ENCODE measurements at places on chromosomes 11 and 22.

DNA sequence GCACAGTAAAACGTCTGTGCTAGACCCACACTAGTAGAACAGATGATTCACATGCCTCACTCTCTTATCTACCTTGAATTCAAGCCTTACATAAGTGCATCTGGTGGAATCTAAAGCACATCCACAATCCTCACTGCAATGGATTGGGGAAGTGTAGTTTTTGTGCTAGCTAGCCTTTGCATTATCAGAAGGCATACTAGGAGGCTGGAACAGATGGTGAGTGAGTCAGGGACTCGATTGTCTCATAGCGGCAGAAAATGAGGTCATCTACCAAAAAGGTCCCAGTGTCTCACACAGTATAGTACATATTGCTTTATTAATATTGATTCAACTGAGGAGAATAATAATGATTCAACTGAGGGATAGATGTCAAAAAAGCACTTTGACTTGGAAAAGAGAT is 9.3 kb downstream of the MSANTD4 start:
- no peaks in the 10 kb centered on the region for H3K27me3 ChIP-seq
- H3K36me3 ChIP-seq = peaks cover 27% of the 10 kb centered on the region
- no peak overlapping the region for H3K4me3 ChIP-seq
- H3K27ac ChIP-seq = no peak overlapping the region
- no peaks in the 10 kb centered on the region for H3K4me1 ChIP-seq

DNA sequence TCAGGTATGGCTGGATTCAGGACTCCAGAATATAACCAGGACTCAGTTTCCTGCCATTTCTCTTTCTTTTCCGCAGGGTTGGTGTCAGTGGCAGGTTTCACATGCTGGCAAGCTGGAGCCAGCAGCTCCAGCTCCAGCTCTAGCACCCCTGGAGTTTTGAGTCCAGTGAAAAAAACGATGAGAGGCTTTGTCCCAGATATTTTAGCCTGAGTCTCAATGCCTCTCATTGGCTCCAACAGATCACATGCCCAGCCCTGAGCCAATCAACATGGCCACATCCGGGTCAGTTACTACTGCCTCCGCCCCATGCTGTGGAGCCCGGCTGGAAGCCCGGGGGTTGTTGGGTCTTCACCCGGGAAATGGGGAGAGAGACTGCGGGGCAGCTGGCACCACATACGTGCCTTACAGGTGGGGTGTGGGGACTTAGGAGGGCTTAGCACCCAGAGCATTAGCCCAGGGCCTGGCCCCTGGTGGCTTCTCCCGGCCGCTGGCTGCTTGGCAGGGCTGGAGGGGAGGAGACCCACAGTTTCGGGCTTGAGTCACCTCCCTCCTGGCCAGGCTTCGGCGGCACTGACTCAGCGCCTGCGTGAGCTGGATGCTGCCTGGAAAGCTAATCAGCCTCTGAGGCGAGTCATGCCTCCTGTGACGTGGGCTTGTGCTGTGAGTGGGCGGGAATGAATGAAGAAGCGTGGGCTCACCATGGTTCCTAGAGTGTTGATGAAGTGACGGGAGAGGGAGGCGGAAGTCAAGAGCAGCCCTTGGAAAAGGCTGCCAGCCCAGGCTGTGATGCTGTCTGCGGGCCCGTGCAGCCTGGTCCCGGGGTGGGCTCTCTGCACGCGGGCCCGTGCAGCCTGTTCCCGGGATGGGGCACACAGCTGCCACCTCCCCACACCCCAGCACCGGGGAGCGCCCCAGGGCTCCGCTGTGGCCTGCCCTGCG is 15.3 kb upstream of the MRTFA start:
- H3K36me3 ChIP-seq = no peaks in the 10 kb centered on the region
- DNase-seq = peak; percentile 80
- peak overlapping the region; percentile 74 for H3K27ac ChIP-seq
- peak overlapping the region; percentile 47 for H3K4me3 ChIP-seq

DNA sequence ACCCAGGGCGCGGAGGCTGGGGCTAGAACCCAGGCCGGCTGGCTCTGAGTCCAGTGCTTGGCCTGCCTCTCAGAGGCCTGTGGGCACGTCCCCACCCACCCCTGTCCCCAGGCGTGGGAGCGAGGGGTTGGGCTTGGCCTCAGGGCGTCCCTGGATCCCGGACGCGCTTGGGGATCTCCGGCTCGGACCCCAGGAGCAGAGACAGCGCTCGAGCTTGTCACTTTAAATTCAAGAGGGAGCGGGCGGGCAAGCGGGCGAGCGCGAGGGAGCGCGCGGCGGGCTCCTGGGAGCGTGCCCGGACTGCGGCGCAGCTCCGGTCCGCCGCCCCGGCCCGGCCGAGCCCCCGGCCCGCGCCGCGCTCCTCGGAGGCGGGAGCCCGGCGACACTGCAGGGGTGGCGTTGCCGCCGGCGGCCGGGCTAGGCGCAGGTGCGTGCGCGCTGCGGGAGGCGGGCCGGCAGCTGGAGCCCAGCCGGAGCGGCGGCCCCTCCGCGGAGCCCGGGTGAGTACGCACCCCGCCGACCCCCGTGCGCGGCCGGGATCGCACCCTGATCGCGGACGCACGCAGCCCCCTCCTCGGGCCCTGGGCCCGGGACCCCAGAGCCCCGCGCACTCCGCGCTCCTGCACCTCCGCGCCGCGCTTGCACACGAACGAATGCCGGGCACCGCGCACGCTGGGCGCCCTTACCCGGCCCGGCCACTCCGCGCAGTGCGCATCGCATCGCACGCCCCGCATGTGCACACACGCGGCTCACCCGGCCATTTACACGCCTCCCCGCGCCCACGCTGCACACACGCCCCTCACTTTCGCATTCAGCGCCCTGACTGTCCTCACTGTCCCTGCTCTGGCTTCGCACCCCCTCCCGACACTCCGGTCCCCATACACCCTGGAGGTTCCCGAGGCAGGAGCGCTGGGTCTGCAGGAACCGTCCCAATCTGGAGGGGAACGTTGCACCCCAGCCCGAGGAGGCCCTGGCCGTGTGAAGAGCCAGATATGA is at the start of gene SYT12:
SYT12 (plus strand) TSS at position 174 of the 996 bp plus-strand sequence. CDS start 7,011 bp downstream, outside the sequence.
- H3K4me1 ChIP-seq = peaks cover 13% of the 10 kb centered on the region
- H3K4me3 ChIP-seq = peak within 1 kb of the TSS; percentile 13
- no peaks in the 10 kb centered on the region for H3K36me3 ChIP-seq
- peak; percentile 17 for DNase-seq
- H3K27ac ChIP-seq = no peak within 1 kb of the TSS

- H3K36me3 ChIP-seq = peaks cover 8% of the 10 kb centered on the region
- no peak overlapping the region for H3K27ac ChIP-seq
- H3K4me3 ChIP-seq = no peak overlapping the region
- H3K4me1 ChIP-seq = no peaks in the 10 kb centered on the region
- H3K27me3 ChIP-seq = no peaks in the 10 kb centered on the region
Measured at GRCh38 chr11:108369064-108369463, 98.3 kb downstream of the C11orf65 start.

DNA sequence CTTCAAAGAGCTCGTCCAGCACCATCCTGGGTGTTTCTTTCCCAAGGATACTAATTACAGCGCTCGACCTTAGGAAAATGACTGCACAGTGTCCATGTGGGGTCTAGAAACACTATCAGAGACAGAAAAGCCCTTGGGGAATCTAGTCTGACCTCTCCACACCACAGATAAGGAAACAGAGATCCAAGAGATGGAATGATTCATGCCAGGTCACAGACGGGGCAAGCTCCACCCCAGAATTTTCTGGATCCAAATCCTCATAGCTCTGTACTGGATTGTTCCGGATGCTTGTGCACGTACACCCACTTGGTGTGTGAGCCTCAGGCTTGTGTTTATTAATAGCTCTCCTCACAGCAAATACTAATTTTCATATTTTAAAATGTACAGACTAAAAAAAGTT is 11.3 kb downstream of the ABTB2 start:
- H3K4me1 ChIP-seq = peaks cover 5% of the 10 kb centered on the region
- no peak overlapping the region for H3K4me3 ChIP-seq
- H3K27me3 ChIP-seq = peaks cover 9% of the 10 kb centered on the region
- no peaks in the 10 kb centered on the region for H3K36me3 ChIP-seq
- no peak for DNase-seq
- no peak overlapping the region for H3K27ac ChIP-seq

DNA sequence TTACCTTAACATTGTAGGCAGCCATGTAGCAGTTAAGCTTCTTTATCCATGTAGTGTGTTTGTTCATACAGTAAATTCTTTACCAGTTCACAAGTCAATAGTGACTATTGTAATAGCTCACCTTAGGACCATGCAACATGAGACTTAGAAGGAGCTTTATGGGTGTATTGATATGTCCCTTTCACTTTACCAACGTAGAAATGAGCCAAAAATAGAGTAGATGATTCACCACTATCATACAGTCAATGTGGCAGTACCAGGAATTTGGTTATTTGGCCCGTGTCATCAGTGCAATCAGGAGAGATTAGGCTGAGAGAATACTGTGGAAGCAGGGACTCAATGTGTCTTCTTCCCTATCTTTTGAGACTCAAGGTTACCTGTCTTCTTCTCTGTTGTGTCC is 4.7 kb downstream of the ZDHHC13 start:
- DNase-seq = no peak
- H3K36me3 ChIP-seq = peaks cover 6% of the 10 kb centered on the region

DNA sequence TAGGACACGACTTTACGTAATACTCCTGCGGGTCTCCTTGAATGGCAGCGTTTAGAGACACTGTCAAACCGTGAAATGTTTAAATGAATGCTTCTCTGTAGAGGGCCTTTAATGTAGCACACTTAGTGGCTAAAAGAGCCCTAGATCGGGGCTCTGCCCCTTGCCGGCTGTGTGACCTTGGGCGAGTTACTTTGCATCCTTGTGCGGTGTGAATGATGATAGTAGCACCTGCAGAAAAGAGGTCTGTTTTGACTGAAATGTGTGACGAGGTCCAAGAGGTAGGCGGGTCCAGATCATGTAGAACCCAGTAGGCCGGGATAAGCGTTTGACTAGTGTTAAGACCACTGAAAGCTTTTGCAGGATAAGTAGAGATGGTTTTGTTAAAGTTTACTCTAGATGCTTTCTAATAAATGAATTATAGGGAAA is 866 bp downstream of the MED17 start:
- H3K27me3 ChIP-seq = no peaks in the 10 kb centered on the region
- H3K4me1 ChIP-seq = peaks cover 14% of the 10 kb centered on the region
- DNase-seq = no peak
- peak overlapping the region; percentile 84 for H3K27ac ChIP-seq
- peaks cover 17% of the 10 kb centered on the region for H3K36me3 ChIP-seq

DNA sequence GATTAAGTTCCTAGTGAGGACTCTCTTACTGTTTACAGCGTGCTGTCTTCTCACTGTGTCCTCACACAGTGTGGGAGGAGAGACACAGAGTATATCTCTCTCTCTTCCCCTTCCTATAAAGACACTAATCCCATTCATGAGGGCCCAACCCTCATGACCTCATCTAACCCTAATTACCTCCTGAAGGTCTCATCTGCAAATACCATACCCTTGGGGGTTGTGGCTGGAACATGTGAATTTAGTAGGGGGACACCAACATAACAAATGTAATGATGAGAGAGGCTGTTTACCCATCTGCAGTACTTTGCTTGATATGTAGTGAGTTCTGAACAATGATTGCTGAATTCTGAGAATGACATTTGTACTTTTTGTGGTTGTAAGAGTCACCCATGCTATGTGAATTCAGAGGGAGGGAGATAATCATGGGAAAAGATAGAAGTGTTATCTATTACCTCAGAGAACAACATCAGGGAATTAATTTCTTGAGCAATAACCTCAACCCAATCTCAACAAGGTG is 4.9 kb upstream of the OR52W1 start:
- H3K27ac ChIP-seq = no peak overlapping the region
- H3K4me1 ChIP-seq = no peaks in the 10 kb centered on the region
- no peaks in the 10 kb centered on the region for H3K27me3 ChIP-seq
- no peak for DNase-seq
- H3K4me3 ChIP-seq = no peak overlapping the region
- no peaks in the 10 kb centered on the region for H3K36me3 ChIP-seq

DNA sequence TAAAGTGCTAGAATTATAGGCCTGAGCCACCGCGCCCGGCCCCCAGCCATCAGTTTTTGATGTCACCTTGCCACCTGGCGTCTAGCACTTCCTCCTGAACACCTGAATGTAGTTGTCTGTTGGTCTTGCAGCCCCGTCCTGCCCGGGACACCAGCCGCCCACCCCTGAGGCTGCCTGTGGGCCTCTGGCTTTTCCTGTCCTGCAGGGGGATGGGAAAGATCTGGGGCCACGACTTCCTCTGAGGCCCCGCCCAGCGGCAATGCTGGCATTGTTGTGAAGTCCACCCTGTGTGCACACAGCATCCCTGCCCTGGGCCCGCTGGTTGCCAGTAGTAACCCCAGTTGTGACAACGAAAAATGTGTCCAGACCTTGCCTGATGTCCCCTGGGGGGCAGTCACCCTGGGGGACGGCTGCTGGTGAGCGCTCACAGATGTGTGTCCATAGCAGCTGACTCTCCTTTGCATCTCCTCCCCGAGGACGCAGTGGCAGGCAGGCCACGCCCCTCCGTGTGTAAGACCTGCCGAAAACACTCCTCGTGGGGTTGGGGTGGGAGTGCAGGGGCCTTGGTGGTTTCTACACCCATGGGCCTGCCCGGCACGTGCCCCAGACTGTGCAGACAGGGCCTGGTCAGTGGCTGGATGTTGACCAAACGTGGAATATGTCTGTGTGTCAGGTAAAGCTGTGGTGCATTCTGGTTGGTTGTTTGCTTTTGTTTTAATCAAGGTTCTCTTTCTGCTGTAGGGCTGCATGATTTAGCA is 6.8 kb downstream of the SELENOO start:
- H3K4me1 ChIP-seq = no peaks in the 10 kb centered on the region
- H3K36me3 ChIP-seq = peaks cover 59% of the 10 kb centered on the region
- DNase-seq = no peak
- no peaks in the 10 kb centered on the region for H3K27me3 ChIP-seq

DNA sequence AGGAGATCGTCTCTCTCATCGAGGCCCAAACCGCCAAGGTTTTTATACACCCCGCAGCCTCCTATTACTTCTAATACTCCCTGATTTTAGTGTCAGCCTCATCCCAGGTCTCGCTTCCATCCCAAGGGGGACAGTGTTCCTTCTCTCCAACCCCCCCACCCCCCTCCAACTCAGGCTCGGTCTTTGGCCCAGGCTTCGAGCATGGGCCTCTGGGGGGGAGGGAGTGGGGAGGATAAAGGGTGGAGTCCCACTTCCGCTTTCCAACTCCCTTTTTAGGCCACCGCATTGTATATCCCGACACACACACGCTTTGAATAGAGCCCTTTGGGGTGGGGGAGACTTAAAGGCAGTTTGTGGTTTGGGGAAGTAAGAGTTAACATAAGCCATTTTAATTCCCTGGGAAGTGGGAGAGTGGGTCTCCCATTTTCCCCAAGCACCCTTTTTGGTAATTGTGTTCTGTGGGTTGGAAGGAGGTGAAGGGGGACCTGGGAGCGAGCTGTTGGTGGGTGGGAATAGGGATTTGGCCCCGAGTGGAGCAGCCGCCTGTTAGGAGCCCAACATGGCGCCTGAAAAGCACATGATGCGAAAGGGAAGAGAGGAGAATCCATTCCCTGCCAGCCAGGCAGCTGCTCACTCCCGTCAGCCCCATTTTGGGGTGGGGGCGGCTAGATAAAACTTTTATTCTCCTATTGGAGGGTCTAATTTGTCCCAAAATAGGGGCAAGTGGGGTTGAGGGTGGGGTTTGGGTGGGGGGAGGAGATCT is 844 bp downstream of the PCF11 start:
- DNase-seq = peak; percentile 81
- peaks cover 4% of the 10 kb centered on the region for H3K36me3 ChIP-seq
- peak overlapping the region; percentile 87 for H3K4me3 ChIP-seq

GRCh38 chr11:33885338-33886005 is 6.4 kb downstream of the LMO2 start:
- H3K4me3 ChIP-seq = no peak overlapping the region
- H3K27me3 ChIP-seq = peaks cover 27% of the 10 kb centered on the region
- H3K27ac ChIP-seq = no peak overlapping the region
- no peaks in the 10 kb centered on the region for H3K4me1 ChIP-seq

All from large intestine (tissue), 12 donors.